ENCODE measurements at places on chromosomes 5 and 9.

GRCh38 chr9:128127568-128127989 lies at the start of gene PTGES2:
Gene PTGES2, minus strand, starts transcription at chr9:128127729. Its CDS starts 12 bp downstream, at chr9:128127717.
- peak; percentile 77 for DNase-seq

DNA sequence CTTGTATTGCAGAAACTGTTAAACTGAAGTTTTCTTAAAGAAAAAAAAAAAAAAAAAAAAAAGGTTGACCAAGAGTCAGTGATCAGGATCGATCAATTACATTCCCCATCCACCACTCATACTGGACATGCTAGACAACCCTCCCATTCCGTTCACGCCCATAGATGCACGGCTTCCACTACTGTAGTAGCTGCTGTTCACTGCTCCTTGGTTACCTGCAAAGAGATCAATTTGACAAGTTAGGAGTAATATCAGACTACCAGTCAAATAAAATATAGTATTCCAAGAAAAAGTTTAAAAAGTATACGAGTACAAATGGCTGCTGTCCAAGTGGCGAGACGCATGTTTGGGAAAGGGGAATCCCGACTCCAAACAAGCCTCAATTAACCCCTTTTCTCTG lies 8.7 kb downstream of the HNRNPH1 start:
- DNase-seq, result no peak

GRCh38 chr9:72897069-72897649 lies 55.7 kb downstream of the ALDH1A1 start:
- DNase-seq, result no peak

GRCh38 chr5:171640480-171640879 lies 145.1 kb upstream of the SMIM23 start:
- no peak for DNase-seq

DNA sequence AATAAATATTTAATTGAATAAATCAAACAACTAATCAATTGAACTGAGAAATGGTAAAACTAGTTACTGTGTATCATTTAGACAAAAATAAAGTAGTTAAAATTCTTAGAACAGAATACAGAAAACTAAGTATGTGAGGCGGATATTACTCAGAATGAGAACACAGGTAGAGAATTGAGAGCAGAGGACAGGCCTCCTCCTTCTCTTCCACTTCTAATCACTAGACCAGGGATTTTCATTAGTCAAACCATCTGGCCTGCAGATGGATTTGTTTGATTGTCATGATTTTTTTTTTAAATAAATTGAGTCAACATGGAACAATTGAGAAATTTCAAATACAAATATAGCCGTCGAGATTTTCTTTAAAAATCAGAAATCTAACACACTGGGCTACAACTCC lies 198.6 kb upstream of the HMHB1 start:
- DNase-seq, result no peak

DNA sequence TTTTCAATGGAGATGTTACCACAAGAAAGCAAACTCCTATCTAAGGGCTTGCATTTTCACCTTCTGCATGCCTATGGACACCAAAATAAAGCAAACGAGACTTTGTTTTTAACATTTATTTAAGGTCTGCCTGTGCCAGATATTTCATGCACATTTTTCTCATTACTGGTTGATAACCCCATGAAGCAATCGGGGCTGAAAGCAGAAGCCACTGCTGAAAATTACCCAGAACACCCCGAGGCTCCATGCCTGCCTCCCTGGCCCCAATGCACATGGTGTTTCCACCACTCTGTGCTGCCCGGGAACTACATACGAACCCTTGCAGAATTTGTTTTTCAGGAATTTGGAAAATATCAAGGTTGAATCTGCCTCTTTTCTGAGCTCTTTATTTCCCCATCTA lies 240.1 kb downstream of the NR2F1-AS1 start:
- no peak for DNase-seq

DNA sequence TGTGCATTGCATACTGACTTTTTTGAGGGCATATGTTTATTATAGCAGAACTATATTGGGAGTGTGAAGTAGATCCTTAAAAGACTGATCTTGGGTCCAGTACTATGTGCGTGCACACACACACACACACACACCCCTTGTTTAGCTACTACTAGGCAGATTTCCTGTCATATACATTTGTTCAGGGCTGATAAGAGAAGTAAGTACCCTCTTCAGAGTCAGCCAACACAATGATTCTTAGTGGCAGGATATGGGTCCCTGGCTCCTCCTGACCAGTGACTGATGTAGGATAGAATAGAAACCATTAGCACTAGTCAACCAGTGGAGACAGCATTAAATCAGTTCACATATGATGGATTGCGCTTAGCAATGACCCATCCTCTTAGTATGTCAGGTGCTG lies 76.2 kb upstream of the MIER3 start:
- no peak for DNase-seq

GRCh38 chr5:139561655-139562451 lies 714 bp downstream of the UBE2D2 start:
- DNase-seq, result peak; percentile 19

- peak; percentile 72 for DNase-seq
Measured at GRCh38 chr9:126805554-126806262, 868 bp downstream of the ZBTB43 start.

DNA sequence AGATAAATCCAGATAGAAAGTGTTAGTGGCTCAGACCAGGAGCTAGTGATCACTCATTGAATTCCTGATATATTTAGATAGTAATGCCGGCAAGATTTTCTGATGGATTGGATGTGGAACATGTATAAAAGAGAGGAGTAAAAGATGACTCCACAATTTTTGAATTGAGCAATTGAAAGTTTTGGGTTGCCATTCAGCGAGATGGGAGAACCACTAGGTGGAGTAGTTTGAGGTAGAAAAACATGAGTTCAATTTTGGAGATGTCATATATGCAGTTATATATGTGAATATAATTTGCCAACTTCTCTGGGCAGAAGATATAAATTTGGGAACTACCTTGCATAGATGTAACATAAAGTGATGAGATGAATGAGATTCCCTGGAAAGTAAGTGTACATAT lies 502.5 kb upstream of the SEMA6A start:
- no peak for DNase-seq

GRCh38 chr5:78799266-78800017 lies 150.9 kb upstream of the LHFPL2 start:
- DNase-seq, result no peak

Measured in activated T-helper 9 cell treated with anti-CD3 and anti-CD28 coated beads, Interleukin-2, amount 50 U/mL, for 16 hours (primary cell).